Kidney tubule cell (primary cell): ENCODE measurements at places on chromosomes 11 and 22.

DNA sequence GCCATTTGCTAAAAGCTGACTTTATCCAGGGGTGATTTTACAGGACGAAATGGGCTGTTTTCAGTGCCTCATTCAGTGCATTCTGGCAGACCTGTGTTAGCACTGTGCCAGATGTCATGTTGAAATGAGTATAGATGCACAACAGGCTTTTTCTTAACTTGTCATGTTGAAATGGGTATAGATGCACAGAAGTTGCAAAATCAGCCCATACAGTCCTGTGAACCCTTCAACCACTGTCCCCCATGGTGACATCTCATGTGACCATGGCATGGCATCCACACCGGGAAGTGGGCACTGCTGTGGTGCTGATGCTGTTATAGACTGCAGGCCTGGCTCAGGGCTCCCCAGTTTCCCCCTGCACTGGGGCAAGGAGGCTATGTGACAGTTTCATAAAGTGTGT lies 2.5 kb downstream of the TALDO1 start:
- DNase-seq: no peak

DNA sequence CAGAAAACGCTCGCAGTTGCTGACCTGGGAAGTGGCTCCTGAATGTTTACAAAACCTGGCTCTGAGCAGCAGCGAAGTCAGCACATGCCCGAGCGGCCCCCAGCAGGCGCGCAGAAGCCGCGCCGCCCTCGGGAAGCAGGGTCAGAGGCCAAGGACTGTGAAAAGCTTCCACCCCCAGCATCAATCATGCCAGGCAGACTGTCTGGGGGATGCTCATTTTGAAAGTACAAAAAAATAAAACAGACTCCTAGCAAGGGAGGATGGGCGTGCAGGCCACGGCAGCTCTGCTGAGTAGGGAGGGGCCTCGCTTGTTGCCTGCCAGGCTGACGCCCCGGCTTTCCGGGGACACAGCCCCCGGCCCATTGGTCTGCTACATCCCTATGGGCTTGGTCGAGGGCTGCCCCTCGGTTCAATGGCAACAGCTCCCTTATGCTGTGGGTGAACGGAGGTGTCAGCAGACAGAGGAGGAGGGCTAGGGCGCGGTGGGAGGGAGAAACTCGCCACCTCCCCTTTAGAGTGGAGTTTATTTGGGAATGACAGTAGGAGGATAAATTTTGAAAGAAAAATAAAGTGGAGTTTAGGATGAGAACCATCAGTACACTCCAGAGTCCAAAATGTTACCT lies 37.7 kb upstream of the GNB1L start:
- DNase-seq: no peak

GRCh38 chr11:23897453-23898286 lies 599.2 kb upstream of the LUZP2 start:
- no peak for DNase-seq

- DNase-seq: no peak
Observed at GRCh38 chr11:92768121-92768840, 201.2 kb upstream of the MTNR1B start.

GRCh38 chr11:18773104-18773503 lies 18.5 kb downstream of the PTPN5 start:
- DNase-seq: no peak

- DNase-seq: peak; percentile 83
Observed at GRCh38 chr11:120303004-120303637, 22.0 kb upstream of the TLCD5 start.

- no peak for DNase-seq
Observed at GRCh38 chr11:19445771-19446170, 205.0 kb upstream of the E2F8 start.

DNA sequence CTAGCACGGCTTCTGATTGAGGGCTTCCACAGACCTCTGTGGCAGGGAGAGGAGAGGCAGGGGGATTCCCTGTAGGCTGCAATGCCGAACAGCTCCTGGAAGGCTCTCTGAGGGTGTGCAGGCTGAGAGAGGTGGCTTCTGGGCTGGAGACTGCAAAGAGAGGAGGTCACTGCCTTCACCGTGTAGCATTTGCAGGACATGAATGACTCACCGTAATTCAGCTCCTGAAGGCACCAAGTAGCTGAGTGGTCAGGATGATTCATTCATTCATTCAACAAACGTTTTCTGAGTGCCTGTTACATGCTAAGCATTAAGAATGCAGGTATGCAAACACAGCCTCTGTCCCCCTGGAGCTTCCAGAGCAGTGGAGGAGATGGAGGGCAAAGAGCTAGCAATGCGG lies 18.0 kb upstream of the EIF3D start:
- DNase-seq: peak; percentile 94

DNA sequence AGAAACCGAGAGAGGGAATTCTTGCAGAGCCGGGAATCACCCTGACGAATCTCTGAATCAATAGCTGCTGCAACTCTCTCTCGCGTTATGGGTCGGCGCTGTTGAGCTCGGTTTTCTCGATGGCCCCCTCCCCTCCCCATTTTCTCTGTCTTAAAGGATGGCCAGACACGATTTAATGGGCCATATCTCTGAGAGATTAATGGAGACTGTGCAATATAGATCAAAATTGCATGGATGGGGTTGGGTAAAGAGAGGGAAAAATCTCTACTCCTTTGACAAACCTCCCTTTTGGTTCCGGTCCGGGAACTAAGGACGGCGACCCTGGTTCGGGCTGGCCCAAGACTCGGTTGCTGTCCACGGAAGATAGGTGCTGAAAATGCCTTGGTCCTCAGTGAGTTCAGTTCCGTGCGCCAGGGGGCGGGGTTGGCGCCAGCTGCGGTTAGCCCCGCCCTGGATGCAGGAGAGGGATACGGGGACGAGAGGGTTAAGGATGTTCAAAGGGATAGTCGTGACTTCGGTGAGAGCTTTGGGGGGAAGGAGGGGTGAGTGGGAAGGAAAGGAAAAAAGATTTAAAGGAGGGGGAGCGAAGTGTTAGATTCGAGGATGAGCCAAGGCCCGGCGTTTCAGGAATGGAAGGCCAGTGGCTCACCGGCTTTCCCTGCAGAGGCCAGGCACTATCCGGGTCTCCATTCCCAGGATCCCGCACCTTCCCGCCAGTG lies 103.6 kb upstream of the HSD17B12 start:
- DNase-seq: no peak

DNA sequence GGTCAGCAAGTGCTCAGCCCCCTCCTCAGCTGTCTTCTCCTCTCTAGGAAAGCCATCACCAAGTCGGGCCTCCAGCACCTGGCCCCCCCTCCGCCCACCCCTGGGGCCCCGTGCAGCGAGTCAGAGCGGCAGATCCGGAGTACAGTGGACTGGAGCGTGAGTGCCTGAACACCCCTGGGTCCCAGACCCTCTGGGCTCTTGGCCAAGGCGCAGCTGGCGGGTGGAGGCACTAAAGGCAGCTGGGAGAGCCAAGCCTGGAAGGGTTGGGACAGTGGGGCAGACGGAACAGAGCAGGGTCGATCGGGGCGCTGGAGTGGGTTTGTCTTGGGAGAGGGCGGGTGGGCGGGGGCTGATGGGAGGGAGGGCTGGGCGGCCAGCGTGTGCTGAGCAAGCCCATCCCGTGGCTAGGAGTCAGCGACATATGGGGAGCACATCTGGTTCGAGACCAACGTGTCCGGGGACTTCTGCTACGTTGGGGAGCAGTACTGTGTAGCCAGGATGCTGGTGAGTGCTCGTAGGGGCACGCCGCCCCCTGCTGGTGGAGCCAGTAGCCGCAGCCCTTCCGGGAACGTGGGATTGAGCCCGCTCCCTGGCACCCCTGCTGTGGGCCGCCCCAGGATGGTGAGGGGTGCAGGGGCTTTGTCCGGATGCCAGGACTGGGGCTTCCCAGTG lies 14.1 kb upstream of the MDK start:
- peak; percentile 38 for DNase-seq

GRCh38 chr11:110261195-110262071 lies 35.0 kb downstream of the RDX start:
- DNase-seq: no peak

DNA sequence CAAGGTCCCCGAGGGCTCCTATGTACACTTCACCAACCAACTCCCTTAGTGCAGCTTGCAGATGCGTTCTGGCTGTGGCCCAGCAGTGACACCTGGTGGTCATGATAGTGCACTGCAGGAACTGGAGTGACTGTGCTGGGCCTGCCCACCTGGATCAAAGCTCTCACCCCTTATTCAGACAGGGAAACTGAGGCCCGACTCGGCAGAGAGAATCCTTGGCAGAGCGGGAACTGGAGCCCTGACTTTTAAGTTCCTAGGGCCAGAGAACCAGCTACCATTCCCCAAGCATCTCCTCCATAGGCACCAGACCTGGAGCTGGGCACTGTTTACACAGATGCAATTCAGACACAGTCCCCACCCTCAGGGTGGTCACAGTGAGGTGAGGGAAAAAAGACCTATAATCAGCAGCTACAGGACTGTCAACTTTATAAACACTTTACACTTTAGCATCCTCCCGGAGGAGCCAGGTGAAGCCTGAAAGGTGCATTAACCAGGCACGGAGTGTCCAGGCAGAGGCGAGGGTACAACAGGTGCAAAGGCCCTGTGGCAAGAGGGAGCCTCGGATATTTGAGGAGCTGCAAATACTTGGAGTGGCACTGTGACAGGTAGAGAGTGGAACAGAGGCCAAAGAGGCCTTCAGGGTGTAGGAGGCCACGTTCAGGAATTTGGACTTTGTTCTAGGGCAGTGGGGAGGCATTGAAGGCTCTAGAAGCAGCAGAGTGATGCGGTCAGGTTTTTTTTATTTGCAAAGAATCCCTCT lies 22.0 kb downstream of the RHBDD3 start:
- peak; percentile 64 for DNase-seq

DNA sequence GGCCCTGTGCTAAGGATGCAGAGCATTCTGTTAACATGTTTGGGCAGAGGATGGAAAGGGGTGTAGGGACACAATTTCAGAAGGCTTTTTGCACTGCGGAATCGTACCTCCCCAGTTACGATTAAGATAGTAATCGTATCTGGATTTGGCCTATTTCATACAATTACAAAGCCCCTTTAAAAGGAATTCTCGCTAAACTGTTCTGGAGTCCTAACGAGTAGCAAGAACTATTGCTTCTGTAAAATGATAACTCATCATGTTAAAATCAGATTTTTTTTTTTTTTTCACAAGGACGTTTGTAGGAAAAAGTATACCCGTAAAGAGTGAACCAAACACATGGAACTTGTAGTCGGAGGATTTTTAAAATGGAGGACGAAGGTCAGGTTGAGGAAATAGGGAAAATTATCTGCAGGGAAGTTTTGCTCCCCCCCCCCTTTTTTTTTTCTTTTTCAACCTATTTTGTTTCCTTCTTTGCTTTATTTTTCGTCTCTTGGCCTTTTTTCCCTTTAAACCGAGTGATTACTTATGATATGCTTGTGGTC lies 934 bp downstream of the HSD17B12 start:
- DNase-seq: peak; percentile 42

DNA sequence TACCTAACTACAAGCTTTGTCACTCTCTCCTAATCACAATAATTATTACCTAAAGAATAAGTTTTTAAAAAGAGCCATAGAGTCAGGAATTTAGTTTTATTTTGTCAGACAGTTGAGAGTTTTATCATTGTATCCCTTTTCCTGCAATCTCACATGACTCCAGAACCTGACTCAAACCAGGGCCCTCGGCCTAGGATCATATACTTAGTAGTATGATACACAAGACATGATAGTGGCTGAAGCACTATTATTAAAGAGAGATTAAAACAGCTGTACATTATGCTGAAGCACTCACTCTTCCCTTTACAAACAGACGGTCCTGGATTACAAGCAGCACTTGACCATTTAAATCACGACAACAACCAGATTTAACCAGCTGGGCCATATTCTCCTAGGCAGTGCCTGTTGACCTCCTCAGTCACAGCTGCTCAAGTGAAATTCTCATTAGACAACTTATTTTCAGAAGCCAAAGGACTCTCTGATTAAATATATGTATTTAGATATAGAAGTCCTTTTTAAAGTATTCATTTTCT lies 44.0 kb downstream of the SOX6 start:
- no peak for DNase-seq
